ENCODE measurements at places on chromosomes 11 and 22.

- peaks cover 17% of the 10 kb centered on the region for H3K27me3 ChIP-seq
- H3K4me3 ChIP-seq = no peak overlapping the region
- no peak overlapping the region for H3K27ac ChIP-seq
- H3K36me3 ChIP-seq = no peaks in the 10 kb centered on the region
- peaks cover 2% of the 10 kb centered on the region for H3K4me1 ChIP-seq
Observed at GRCh38 chr11:13298765-13299164, 21.2 kb downstream of the BMAL1 start.

GRCh38 chr11:122513997-122514396 is 141.5 kb upstream of the UBASH3B start:
- no peaks in the 10 kb centered on the region for H3K27me3 ChIP-seq
- no peaks in the 10 kb centered on the region for H3K4me1 ChIP-seq
- H3K27ac ChIP-seq = no peak overlapping the region
- DNase-seq = no peak
- no peaks in the 10 kb centered on the region for H3K36me3 ChIP-seq
- H3K4me3 ChIP-seq = no peak overlapping the region

- peaks cover 11% of the 10 kb centered on the region for H3K36me3 ChIP-seq
- no peaks in the 10 kb centered on the region for H3K4me1 ChIP-seq
- H3K27ac ChIP-seq = no peak overlapping the region
- no peak overlapping the region for H3K4me3 ChIP-seq
Observed at GRCh38 chr22:31092161-31092560, 11.0 kb downstream of the SMTN start.

- no peaks in the 10 kb centered on the region for H3K27me3 ChIP-seq
- peaks cover 8% of the 10 kb centered on the region for H3K36me3 ChIP-seq
- H3K4me3 ChIP-seq = no peak overlapping the region
- H3K27ac ChIP-seq = peak overlapping the region; percentile 68
Observed at GRCh38 chr22:39367035-39367434, 17.2 kb downstream of the SYNGR1 start.

DNA sequence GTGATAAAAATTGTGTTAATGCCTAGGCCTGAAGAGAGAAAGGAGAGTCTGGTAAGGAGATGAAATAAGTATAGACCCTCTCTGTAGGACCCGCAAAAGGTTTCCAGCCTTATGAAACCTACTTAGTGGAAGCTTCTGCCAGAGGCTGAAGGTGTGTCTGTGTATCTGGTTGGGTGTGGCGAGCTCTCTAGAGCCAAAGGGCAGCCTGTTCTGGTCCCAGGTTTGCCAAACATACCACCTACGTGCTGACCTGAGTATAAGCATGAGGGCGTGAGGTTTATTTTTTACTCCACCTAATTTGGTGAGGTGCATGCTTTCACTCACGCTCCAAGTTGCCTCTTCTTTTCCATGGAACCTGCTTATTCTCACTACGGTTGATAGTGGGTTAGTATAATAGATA is 5.6 kb downstream of the CSTPP1 start:
- no peak overlapping the region for H3K4me3 ChIP-seq
- H3K27ac ChIP-seq = no peak overlapping the region
- no peak for DNase-seq
- peaks cover 9% of the 10 kb centered on the region for H3K36me3 ChIP-seq

DNA sequence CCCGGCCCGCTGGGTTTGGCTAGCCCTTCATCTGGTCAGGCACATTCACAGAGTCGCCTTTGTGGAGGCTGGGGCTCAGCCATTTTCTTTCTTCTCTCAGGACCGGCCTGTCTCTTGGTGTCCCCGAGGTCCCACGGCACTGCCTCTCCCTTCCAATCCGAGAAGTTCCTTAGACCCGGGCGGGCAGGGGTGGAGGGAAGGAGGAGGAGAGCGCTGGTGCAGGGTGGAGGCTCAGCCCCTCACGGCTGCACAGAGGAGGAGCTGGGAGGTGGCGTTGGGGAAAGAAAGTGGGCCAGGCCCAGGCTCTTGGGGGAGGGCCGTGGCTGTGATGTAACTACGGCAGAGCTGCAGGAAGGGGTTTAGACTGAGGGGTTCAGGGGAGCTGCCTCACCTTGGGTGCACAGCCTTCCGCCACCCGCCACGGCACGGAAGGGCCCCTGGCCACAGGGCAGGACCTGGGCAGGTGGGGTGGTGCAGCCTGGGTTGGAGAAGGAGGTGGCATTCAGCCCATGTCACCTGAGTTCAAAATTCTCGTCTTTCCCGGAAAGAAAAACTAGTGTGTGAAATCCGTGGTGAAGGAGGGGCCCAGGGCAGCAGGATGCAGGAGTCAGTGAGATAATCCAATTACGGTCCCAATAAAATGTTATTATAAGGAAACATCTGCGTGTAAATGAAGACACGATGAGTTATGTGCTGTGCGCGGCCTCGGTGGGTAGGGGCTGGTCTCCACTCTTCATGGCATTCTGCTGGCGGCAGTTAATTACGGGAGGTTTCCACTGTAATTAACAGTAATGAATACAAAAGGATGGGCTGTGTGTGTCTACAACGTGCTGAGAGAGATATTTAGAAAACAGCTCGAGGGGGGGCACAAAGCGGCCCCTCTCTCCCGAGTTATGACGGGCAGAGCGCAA is 1.7 kb downstream of the BRSK2 start:
- H3K4me3 ChIP-seq = peak overlapping the region; percentile 78
- peaks cover 2% of the 10 kb centered on the region for H3K36me3 ChIP-seq
- no peak for DNase-seq
- H3K27ac ChIP-seq = peak overlapping the region; percentile 85

- no peaks in the 10 kb centered on the region for H3K27me3 ChIP-seq
- H3K36me3 ChIP-seq = peaks cover 2% of the 10 kb centered on the region
- no peak overlapping the region for H3K4me3 ChIP-seq
- H3K27ac ChIP-seq = no peak overlapping the region
- peaks cover 16% of the 10 kb centered on the region for H3K4me1 ChIP-seq
Observed at GRCh38 chr11:119187123-119187892, 2.0 kb downstream of the NHERF4 start.

DNA sequence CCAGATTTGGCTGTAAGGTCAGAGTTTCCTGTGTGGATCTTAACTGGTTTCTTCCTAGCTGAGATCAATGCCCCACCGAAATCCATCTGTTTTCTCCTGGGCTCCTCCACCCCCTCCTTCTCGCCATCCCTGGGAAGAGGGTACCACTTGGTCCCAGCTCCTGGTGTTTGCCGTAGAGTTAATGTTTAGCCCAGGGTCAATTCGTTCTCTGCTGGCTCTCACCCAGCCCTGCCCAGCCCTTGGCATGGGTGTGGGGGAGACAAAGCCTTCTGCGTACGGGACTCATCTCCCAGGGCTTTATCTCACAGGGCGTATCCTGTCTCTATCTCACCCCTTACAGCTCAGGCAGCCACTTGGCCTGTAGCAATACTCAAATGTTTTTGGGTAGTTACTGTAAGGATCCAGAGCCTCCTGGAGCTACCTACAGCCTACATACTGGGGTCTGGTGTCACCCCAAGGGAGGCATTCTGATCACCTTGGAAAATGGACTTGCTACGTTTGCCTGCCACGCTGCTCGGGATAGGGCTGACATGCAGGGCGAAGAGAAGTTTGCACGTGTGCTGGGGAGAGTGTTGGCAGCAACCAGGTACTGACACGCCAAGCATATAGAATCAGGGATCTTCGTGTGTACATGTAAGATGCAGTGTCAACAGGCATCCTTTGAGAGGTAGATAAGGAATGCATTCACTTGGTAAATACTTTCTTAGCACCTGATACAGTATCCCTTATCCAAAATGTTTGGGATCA is 66.1 kb downstream of the SCN3B start:
- H3K27me3 ChIP-seq = peaks cover 4% of the 10 kb centered on the region
- H3K27ac ChIP-seq = peak overlapping the region; percentile 97
- peak; percentile 42 for DNase-seq
- no peaks in the 10 kb centered on the region for H3K36me3 ChIP-seq
- H3K4me1 ChIP-seq = peaks cover 43% of the 10 kb centered on the region

DNA sequence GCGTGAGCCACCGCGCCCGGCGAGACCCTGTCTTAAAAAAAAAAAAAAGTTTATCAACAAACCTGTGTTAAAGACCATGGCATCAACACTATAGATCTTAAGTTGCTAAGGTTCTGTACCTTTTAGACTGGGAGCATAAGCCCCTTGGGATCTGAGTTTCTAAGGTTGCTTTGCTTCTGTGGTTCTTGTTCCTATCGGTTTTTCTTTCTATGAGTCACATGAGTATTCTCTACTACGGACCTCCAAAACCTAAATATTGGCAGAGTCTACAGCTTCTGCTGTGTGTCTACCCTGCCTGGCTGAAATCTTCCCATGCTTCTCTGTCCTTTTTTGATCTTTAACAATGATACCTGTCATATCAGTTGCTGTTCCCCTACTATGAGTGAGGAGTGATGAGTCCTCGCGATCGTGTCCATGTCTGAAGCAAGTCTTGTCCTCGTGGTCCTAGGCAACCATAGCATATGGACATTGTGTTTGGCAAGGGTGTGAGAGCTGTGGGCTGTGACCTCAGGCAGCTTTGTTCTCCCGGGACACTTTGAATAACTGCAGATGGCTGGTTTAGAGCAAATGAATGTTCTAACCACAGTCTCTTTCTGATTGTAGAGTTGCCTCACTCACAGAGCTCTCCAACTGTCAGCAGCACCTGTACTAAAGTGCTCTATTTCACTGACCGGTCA is 9.0 kb upstream of the DLAT start:
- peaks cover 29% of the 10 kb centered on the region for H3K27me3 ChIP-seq
- H3K4me1 ChIP-seq = peaks cover 35% of the 10 kb centered on the region
- H3K27ac ChIP-seq = peak overlapping the region; percentile 75
- no peak for DNase-seq
- peaks cover 22% of the 10 kb centered on the region for H3K36me3 ChIP-seq

- H3K27me3 ChIP-seq = no peaks in the 10 kb centered on the region
- H3K36me3 ChIP-seq = no peaks in the 10 kb centered on the region
- DNase-seq = no peak
- no peak overlapping the region for H3K27ac ChIP-seq
Observed at GRCh38 chr11:41235668-41236067, 223.8 kb downstream of the LRRC4C start.

- no peak overlapping the region for H3K4me3 ChIP-seq
- H3K27ac ChIP-seq = no peak overlapping the region
- no peaks in the 10 kb centered on the region for H3K4me1 ChIP-seq
- no peak for DNase-seq
- no peaks in the 10 kb centered on the region for H3K36me3 ChIP-seq
- no peaks in the 10 kb centered on the region for H3K27me3 ChIP-seq
Observed at GRCh38 chr11:101510591-101510990, 73.2 kb downstream of the TRPC6 start.

DNA sequence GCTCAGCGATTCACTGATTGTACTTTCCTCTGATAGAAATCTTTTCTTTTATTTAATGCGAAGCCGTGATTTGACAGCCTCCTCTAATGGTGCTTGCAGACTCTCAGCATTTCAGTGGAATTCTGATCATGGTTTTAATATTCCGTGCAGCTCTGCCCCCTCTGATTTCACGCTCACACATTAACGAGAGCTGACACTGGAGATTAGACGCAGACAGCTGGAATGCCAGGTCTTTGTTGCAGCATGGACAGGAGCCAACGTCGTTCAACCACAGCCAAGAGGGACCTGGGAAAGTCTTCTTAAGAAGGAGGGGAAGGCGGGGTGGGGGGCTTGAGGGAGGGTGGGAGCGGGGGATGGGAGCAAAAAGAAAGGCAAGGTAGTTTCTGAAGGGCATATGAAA is 186.4 kb downstream of the BLID start:
- H3K4me1 ChIP-seq = peaks cover 2% of the 10 kb centered on the region
- no peak overlapping the region for H3K27ac ChIP-seq
- H3K27me3 ChIP-seq = peaks cover 9% of the 10 kb centered on the region
- DNase-seq = no peak
- H3K4me3 ChIP-seq = no peak overlapping the region
- H3K36me3 ChIP-seq = no peaks in the 10 kb centered on the region

GRCh38 chr11:120925944-120926343 is 98.0 kb upstream of the TBCEL start:
- H3K36me3 ChIP-seq = no peaks in the 10 kb centered on the region
- H3K27me3 ChIP-seq = peaks cover 4% of the 10 kb centered on the region
- H3K4me1 ChIP-seq = peaks cover 5% of the 10 kb centered on the region
- no peak overlapping the region for H3K27ac ChIP-seq
- DNase-seq = no peak

DNA sequence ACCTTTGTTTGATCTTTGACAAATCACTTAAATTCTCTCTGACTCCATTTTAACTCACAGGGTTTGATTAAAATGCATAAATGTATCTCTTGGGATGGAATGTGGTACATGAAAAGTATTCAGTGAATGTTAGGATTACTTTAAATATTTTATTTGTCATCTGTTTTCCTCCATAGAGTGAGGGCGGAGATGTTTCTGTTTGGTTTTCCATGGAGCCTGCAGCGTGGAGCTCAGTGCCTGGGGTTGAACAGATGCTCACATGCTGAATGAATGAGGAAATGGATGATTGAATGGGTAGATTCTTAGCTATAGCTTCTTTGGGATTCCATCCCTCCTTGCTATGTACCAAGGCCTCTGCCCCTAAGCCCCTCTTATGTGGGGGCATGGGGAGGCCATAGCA is 10.0 kb downstream of the TSPAN18 start:
- H3K27me3 ChIP-seq = no peaks in the 10 kb centered on the region
- H3K4me3 ChIP-seq = no peak overlapping the region

DNA sequence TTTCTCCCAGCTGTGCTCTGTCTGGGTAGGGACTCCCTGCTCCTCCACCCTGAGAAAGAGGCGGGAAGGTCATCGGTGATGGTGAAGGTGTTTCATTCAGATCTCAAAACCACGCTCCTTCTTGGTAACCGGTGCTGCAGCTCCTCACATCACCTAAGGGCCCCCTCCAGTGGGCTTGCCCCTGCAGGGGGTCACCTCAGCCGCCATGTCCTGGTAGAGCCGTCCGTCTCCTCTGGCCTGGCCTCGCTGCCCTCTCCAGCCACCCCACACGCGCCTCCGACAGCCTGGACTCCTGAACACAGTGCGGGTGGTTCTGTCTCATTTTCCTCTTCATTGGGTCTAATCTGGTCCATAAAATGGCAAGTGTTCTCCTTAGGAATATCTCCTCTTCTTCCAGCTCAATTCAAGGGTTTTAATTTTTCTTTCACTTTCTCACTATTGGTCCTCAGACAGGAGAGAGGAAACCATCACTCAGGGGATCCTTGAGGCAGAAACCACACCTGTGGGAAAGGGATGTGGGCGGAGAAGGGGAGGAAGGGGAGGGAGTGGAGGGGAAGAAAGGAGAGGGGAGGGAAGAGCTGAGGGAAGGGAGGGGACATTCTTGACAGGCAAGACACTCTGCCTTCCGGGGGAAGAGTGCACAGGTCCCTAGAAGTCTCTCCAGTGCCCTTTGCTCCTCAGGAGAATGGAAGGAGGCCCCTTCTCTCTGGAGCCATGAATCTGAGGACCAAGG is 1338.4 kb downstream of the TBC1D22A start:
- no peak overlapping the region for H3K4me3 ChIP-seq
- no peak for DNase-seq
- H3K4me1 ChIP-seq = peaks cover 1% of the 10 kb centered on the region
- no peak overlapping the region for H3K27ac ChIP-seq
- no peaks in the 10 kb centered on the region for H3K36me3 ChIP-seq
- H3K27me3 ChIP-seq = peaks cover 45% of the 10 kb centered on the region
